A549 treated with CpdA at 1 μM for 4 hours (cell line): ENCODE measurements at places on chromosomes 1 and 21. TPM values are rescaled to one million over a fixed set of nuclear protein-coding genes. Genes with fewer than 3 reads are reported as not detected.

MFSD2A gene
- total RNA-seq: 4.2 to 4.8 TPM (median 4.7 TPM) in 5 replicates

GPR61 gene
- not detected in 5 replicates for total RNA-seq

USH2A gene
- total RNA-seq: not detected in 5 replicates

SPATA17 gene
- 1.8 to 3.2 TPM (median 2.6 TPM) in 5 replicates for total RNA-seq

FMO4 gene
- total RNA-seq: 0.44 to 0.86 TPM (median 0.57 TPM) in 5 replicates

TFF1 gene
- 25.6 to 32.2 TPM (median 29.4 TPM) in 5 replicates for total RNA-seq

PDC gene
- total RNA-seq: not detected in 5 replicates

CFAP57 gene
- 0.21 to 0.58 TPM (median 0.33 TPM) in 5 replicates for total RNA-seq

OR6K3 gene
- total RNA-seq: not detected in 5 replicates

CFH gene
- 4.0 to 5.1 TPM (median 4.4 TPM) in 5 replicates for total RNA-seq

PHTF1 gene
- total RNA-seq: 16.1 to 20.5 TPM (median 16.8 TPM) in 5 replicates

UBL4B gene
- total RNA-seq: not detected in 5 replicates

SHCBP1L gene
- not detected in 5 replicates for total RNA-seq

FDPS gene
- total RNA-seq: 159 to 171 TPM (median 162 TPM) in 5 replicates

HES4 gene
- total RNA-seq: 23.7 to 67.7 TPM (median 49.6 TPM) in 5 replicates

PRELP gene
- 0.02 TPM in 1 of 5 replicates, not detected in the others for total RNA-seq

PPIAL4G gene
- not detected in 5 replicates for total RNA-seq

KIRREL1 gene
- total RNA-seq: 29.3 to 41.0 TPM (median 38.6 TPM) in 5 replicates

RBP7 gene
- 5.5 to 7.3 TPM (median 5.7 TPM) in 5 replicates for total RNA-seq

CFHR2 gene
- total RNA-seq: not detected in 5 replicates

FAM72B gene
- 6.3 to 8.8 TPM (median 6.8 TPM) in 5 replicates for total RNA-seq

GNG5 gene
- total RNA-seq: 173 to 199 TPM (median 177 TPM) in 5 replicates

POU2F1 gene
- total RNA-seq: 3.0 to 5.4 TPM (median 3.4 TPM) in 5 replicates

PROK1 gene
- total RNA-seq: not detected in 5 replicates

FCN3 gene
- not detected in 5 replicates for total RNA-seq

ARHGAP30 gene
- 0.05 to 0.19 TPM (median 0.11 TPM) in 4 of 5 replicates, not detected in the other for total RNA-seq

LCE1D gene
- not detected in 5 replicates for total RNA-seq

OR2L13 gene
- not detected in 5 replicates for total RNA-seq

MAP10 gene
- total RNA-seq: 0.75 to 1.1 TPM (median 1.0 TPM) in 5 replicates

SH2D2A gene
- 3.6 to 5.2 TPM (median 4.1 TPM) in 5 replicates for total RNA-seq

SPRR2E gene
- total RNA-seq: not detected in 5 replicates

CYP4A11 gene
- total RNA-seq: not detected in 5 replicates

PPFIA4 gene
- 0.25 to 1.1 TPM (median 0.34 TPM) in 5 replicates for total RNA-seq

ESRRG gene
- not detected in 5 replicates for total RNA-seq

LAD1 gene
- total RNA-seq: 0.37 to 0.69 TPM (median 0.47 TPM) in 5 replicates

CDC20 gene
- 165 to 205 TPM (median 195 TPM) in 5 replicates for total RNA-seq

FCMR gene
- 3.9 to 6.6 TPM (median 3.9 TPM) in 5 replicates for total RNA-seq

IFNAR1 gene
- 14.5 to 32.2 TPM (median 16.5 TPM) in 5 replicates for total RNA-seq

MTF1 gene
- total RNA-seq: 4.0 to 4.8 TPM (median 4.6 TPM) in 5 replicates

SZT2 gene
- total RNA-seq: 6.5 to 9.9 TPM (median 6.9 TPM) in 5 replicates

GCSAML gene
- total RNA-seq: not detected in 5 replicates

TAS1R3 gene
- total RNA-seq: 0.04 to 0.28 TPM (median 0.10 TPM) in 5 replicates
